NCI-H1105 treated with DMSO at 0.1 percent for 48 hours (cell line): ENCODE measurements at places on chromosomes 11 and 22.

- no peak for DNase-seq
These were observed 85.5 kb downstream of the NELL1 start for GRCh38 chr11:20754933-20755332.

DNA sequence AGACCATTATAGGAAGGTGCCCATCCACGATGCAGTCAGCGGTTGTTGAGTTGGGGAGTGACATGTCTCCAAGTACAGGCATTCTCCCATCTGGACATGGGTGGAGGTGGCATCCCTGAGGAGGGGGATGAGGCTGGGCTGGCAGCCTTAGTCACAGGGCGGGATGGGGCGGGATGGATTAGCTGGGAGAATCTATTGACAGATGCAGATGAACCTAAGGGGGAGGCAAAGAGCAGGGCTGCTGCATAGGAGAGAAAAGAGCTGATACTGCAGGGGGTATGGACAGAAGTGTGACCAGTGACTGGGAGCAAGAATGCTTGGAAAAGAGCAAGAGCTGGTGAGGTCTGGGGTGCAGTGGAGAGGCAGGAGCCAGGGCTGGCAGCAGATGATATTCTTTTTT is 42.7 kb downstream of the SCN3B start:
- no peak for DNase-seq

DNA sequence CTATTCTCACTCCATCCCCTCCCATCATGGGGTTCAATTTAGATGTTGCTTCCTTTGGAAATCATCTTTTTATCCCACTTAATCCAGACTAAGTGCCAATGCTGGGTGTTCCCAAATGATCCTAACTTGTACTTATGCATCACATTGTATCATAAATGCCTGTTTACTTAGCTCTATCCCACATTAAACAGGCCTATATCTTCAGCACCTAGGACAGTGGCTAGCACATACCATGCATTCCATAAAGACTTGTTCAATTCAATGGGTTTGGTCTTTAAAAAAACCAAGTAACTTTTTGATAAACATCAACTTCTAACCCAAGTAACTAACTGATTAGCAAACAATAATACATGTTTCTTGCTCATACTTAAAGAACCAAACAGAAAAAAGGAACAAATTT is 40.6 kb downstream of the RSF1 start:
- DNase-seq: no peak

GRCh38 chr11:85742873-85743275 is 56.9 kb upstream of the CCDC89 start:
- DNase-seq: no peak

DNA sequence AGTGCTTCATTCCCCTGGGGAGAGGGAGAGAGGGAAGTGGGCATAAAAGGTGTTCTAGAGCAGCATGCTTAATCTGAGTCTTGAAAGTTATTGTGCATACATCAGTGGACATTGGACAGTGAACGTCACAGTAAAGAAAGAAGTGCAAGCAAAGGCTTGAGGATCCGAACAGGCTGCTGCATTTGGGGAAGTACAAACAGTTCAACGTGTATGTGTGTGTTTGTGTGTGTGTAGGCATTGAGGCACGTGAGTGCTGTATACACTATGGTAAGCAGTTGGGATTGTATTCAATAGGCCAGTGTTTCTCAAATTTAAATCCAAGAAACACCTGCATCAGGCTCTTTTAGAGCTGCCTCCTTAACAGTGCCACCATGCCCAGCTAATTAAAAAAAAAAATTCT is 10.4 kb upstream of the EIF3M start:
- DNase-seq: no peak

GRCh38 chr11:58968251-58968711 is 29.0 kb downstream of the GLYATL1 start:
- no peak for DNase-seq

- DNase-seq: no peak
These were observed 95.8 kb downstream of the TBC1D22A start for GRCh38 chr22:46858181-46858771.

DNA sequence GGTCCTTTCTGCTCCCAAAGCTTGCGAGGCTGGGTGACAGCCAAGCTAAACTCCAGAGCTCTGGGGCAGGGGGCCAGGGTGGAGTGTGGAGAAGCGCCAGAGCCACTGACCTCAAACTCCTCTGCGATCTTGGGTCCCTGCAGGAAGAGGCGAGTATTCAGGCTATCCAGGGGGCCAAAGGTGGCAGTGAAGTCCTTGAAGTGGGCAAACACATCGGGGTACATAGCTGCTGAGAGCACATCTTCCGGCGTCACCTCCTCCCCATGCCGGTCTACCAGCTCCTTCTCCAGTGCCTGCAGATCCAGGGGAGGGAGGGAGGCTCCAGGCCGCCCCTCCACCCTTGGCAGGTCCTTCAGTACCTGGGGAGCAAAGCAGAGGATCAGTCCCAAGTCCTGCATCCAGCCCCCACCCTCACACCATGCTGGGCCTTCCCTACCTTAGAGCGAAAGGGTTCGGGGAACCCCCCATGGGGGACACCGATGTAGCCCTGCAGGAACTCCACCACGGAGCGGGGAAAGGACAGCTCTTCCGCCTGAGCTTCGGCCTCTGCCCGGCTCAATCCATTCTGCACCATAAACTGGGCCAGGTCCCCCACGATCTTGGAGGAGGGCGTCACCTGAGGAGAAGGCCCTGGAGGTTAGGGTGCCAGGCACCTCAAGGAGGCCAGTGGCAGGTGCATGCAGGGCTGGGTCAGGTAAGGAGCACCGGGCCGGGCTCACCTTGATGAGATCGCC is 6.4 kb downstream of the RCE1 start:
- DNase-seq: no peak

DNA sequence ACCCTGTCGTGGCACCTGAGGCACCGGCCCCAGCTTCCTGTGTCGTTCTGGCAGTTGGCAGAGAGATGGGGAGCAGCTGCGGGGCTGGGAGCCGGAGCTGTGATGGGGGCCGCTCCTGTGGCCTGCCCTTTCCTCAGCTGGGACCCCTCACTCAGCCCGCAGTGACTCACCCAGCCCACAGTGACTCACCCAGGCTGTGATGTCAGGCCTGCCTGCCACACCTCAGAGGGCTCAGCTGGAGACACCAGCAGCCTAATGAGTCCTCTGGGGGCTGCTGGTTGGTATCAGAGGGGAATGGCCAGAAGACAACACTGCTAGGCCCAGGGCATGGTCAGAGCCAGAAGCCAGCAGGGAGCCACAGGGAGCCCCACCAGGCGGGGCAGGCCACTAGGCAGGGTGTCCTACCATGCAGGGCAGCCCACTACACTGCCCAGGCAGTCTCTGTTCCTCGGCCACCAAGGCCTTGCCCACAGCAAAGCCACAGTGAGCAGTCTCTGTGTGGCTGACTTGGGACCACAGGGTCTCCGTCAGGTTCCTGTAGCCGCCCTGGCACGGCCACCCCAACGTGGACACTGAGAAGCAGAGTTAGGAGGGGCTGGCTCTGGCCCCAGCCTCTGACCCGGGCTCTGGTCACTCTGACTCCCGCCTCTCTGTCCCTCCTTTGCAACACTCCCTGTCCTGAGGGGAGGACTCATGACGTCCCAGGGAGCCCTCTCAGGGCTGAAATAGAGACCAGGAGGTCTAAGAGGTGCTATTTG is 4.2 kb upstream of the FXYD2 start:
- no peak for DNase-seq

DNA sequence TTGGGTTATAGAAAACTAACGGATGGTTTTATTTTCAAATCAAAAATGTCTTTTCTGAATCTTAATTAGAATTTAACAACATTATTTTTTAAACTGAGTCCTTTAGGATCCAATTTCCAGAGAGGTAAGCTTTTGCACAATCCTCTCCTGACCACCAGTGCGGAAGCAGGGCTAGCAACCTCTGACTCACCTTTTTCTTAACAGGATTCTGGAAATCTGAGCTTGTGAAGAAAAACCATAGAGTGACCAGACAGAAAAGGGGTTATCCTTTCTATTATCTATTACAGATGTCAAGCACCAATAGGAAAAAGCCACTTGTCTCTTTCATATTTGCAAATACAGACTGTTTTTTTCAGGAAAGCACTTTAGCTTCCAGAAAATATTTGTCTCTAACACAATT is 25.3 kb downstream of the ALG9 start:
- DNase-seq: no peak

GRCh38 chr22:48101704-48102103 is 1339.3 kb downstream of the TBC1D22A start:
- DNase-seq: no peak

- no peak for DNase-seq
These were observed 11.9 kb upstream of the PPFIBP2 start for GRCh38 chr11:7501894-7502293.

DNA sequence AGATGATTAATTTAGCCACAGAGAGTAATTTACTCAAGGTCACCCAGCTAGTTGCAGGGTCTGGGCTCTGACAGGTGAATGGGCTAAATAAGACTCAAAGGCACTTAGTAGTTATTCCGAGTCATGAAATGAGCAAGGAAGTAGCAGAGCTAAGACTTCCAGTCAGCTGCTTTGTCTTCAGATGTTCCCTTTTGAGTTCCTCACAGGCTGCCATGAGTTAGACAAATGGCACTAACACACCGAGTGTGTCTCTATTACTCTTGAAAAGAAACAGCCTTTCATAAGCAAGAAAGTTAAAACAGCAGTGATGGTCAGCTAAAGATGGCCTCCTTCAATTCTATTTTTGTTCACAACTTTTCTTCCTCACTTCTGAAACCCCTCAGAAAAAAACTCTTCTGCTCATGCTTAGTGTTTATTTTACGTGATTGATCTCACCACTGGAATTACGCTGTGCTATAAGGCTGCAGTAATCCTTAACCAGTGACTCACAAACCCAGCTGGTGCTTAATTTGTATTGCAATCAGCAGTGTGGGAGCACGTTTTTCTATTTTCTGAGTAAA is 389.1 kb downstream of the AASDHPPT start:
- DNase-seq: no peak

DNA sequence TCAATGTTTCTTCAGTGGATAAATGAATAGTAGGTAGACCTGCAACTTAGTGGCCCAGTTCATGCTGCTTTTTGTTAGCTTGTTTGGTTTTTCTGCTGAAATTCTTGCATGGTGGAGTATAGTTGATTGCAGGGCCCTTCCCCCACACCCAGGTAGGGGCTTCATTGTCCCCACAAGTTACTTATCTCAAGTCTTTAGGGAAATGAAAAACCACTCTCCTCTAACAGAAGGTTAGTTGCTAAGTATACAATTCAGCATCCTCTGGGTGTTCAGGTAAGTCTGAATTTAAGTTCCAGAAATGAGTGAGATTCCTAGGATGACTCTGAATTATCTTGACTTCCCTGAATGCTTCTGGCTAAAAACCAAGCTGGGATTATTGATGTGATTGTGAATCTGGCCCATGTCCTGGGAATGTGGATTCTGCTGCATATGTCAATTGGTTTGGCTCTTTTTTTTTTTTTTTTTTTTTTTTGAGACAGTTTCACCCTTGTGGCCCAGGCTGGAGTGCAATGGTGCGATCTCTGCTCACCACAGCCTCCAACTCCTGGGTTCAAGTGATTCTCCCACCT is 40.3 kb downstream of the BCL2L13 start:
- DNase-seq: no peak

DNA sequence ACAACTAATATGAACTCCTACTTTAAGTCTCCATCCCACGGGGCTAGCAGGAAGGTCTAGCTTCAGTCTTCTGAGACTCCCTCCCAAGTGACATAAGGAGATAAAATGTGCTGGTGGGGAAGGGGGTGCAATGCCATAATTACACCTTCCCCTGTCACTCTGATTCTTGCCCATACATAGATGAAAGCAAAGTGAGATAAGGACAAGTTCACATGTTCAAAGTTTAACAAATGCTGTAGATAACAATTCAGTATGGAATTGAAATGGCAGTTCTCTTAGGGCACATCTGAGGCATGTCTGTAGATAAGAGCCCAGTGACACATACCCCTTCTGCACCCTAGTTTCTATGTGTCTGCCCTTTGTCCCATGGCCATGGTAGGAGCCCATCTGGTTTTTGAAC is 38.2 kb upstream of the PANX1 start:
- DNase-seq: no peak

DNA sequence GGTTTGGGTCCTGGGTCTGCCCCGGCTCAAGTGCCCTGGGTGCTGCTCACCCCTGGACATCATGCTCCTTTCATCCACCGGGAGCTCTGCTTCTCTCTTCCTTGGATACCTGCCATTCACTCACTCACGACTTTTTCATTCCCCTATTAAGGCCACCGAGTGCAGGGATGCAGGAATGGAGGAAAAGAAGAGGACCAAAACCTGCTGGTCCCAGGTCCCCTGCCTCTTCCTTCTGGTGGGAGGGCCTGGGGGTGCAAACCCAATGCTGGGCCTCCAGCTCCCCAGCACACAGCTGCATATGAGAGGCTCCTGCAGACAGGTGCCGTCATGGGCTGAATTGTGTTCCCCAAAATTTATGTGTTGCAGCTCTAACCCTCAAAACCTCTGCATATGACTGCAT is 36.8 kb upstream of the MYEOV start:
- no peak for DNase-seq

- no peak for DNase-seq
These were observed 20.3 kb upstream of the WNT11 start for GRCh38 chr11:76226626-76227025.
